ENCODE measurements at places on chromosomes 6 and 20.

- no peak for DNase-seq
Observed at GRCh38 chr6:124947971-124948451, 14.2 kb upstream of the RNF217 start.

DNA sequence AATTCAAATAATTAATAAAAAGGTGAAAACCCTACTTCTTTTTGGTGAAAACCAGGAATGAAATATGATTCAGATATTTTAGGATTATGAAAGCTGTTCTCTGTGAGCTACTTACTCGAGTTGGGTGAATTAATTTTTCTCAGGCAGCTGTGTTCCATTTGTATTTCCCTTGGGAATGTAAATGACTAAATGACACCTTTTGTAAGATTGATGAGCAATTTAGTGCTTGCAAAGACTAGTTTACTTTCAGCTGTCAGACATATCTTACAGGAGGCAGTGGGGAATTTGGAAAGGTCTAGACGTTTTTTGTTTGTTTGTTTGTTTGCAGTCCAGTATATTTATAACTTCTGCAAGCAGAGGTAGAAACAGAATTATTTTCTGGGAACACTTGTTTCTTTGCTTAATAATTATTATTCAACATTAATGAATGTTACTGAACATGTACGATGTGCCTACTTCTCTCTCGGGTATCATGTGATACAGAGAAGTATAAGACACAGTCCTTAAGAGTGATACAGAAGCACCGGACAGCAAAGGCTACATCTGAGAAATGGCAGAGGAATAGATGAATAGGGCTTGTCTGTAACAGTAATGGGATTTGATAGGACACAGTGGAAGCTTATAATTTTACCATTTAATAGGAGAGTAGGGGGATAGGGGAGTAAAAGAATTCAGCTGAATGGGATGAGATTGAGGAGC is 91.3 kb downstream of the AKAP7 start:
- DNase-seq = no peak

- peak; percentile 59 for DNase-seq
Observed at GRCh38 chr20:57659517-57660180, 39.4 kb upstream of the ZBP1 start.

DNA sequence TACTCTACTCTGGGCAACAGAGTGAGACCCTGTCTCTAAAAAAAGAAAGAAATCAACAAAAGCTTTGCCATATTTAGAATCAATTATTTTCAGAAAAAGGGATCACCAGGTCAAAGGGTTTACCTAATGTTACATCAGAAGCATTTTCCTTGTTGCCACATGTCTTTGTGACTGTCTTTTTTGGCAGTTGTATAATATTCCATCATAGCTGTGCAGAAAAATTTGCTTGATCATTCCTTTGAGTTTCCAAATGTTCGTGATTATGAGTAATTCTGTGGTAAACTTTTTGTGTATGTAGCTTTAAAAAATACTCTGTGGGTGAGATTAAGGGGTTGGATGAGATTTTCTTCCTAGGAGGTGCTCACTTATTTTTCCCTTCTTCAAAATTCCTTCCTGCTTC is 26.4 kb downstream of the PNPLA1 start:
- no peak for DNase-seq

- no peak for DNase-seq
Observed at GRCh38 chr6:23927935-23928334, 198.1 kb upstream of the NRSN1 start.

DNA sequence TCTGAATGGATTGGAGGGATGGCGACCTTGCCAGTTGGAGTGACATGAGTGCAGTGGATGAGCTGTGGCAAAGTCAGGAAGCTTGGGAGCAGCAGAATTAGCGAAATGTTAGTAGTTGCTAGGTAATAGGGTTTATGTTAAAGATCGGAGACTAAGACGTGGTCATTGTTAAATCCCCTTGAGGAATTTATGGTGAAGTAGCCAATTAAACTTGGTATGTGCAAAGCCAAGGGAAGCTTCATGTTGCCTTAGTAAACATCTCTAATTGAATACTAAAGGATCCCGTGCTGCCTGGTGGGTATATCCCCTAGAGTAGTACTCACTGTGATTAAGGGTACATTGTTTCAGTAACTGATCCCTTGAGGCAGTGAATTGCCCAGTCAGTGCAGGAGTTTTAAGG is 106.0 kb downstream of the PRIM2 start:
- DNase-seq = no peak

GRCh38 chr6:94026575-94026974 is 607.2 kb upstream of the EPHA7 start:
- DNase-seq = no peak

DNA sequence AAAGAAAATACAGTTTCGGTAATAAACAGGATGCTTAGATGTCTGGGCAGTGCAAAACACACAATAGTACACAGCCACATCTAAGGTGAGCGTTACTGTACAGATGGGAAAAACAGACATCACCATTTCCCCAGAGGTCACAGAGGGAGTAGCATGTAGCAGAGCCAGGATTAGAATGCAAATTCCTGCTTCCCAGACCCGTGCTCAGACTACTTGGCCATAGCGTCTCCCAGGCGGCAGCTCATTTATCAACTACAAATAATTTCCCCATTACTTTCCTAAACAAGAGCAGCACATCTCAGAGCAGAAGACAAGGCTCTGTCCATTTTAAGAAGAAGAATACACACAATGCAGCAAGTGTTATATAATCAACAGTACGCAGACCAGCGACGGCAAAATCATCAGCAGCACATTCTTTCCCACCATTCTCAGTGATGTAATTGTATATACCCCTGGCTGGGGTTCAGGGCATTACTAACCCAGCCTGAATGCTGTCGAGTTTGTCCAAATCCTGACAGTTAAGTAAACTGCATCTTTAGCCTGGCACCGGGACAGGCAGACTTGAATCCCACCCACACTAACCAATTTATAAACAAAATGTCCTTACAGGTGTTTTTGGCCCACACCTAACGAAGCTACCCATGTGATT is 61.9 kb downstream of the CNKSR3 start:
- DNase-seq = no peak

GRCh38 chr6:21478883-21479539 is 114.5 kb upstream of the SOX4 start:
- no peak for DNase-seq

GRCh38 chr6:112235956-112236355 is 18.4 kb downstream of the LAMA4 start:
- DNase-seq = no peak

DNA sequence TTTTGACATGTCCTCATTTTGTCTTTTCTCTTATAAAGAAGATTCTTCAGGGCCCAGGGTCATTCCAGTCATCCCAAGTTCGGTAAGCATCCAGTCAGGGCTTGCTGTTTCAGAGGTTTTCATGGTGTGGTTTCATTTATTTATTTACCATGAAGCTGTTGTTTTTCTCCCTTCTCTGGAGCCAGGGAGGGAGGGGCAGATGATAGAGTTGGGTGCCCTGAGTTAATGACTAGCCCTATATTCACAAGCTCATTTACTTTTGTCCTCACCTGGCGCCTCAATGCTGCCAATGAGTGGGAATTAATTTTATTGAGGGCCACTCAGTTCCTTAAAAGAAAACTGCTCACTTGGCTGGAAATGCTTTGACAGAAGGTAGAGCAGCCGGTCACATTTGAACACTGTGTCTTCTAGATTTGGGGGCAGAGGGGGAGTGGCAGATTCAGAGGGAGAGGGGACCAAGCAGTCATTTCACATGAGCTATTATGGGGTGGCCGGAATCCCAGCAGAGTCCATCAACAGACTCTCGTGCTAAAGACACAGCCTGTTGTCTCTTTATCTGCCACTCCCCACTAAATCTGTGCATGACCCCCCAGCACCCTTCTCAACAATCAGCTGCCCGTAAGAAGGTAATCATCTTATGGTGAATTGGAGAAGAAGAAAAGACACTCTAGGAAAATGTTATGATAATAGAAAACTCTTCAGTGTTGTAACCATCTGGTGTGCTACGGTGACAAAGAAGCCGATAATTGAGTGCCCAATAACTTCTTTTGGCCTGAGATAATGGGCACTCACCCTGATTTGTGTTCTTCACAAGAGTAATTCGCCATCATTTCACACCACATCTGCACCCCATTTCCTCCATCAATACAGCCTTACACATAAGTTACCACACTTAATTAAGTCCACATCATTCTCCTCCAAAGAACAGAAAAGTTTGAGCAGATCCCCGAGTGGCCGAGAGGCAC is 573.5 kb upstream of the JAG1 start:
- DNase-seq = no peak

DNA sequence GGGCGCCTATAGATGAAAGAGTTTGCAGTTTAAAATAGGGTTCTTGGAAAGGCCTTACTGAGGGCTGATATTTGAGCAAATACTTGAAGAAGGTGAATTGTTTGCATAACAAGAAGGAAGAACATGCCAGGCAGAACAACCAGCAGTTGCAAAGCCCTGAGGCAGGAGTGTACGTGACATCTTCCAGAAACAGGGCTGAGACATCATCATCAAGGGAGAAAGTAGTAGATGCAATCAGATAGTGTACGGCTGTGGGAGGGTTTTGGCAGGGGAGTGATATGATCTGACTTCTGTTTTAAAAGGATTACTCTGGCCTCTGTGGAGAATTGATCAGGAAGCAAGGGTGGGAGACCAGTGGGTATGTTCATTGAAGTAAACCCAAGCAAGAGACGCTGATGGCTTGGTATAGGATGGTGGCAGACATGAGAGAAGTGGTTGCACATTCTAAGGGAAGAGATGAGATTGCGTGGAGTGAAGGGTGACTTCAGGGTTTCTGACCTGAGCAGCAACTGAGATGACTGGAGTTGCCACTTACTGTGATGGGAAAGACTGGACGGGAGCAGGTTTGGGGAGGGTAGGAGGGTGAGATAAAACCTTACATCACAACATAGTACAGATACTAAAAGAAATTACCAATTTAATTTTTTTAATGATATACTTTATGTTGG is 28.8 kb downstream of the RIOK1 start:
- DNase-seq = no peak

GRCh38 chr6:94751641-94752329 is 825.5 kb upstream of the MANEA start:
- DNase-seq = no peak

DNA sequence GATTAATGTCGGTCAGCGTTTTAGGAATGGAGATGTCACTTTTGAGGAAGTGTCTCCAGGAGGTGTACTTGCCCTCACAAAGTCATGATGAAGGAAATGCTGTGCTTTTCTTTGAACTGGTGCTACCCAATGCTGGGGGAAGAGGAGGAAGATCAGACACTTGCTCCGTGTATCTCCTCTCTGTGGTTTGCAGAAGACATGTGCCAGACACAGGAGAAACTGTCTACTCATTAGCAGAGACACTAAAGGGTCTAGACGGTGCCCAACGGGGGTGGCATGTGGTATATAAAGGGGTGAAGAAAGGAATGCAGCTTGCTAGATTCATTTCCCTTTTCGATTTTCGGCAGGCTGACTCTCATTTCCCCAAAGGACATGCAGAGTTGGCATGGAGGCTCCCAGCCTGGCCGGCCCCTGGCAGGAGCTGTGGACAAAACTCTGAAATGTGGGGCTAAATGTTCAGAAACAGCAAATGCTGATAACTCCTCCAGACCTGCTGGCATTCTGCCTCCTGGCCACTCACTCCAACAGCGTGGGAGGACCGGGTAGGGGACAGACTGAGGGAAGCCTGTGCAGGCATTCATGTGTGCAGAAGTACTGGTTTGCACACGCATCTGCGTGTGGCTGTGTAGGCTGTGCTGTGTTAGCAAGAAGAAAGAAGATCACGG is 59.6 kb upstream of the QKI start:
- peak; percentile 71 for DNase-seq

- DNase-seq = no peak
Observed at GRCh38 chr6:74166849-74167248, 470.8 kb downstream of the CD109 start.

- DNase-seq = no peak
Observed at GRCh38 chr20:50260479-50261221, 70.0 kb downstream of the CEBPB start.

DNA sequence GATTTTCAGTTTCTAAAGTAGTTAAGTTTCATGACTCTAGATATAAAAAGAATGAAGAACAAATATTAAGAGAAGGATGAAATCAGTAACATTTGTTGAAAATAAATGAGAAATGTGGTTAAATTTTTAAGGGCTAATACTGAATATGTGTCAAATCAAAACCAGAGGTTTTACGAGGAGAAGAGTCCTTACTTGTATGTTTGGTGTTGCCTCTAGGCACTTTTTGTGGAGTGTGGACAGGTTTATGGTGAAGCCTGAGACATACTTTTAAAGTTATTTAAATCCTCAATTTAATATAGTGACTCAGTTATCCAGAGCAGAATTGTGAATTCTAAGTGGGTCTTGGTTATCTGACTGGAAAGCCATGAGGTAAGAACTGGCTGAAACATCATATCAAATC is 68.7 kb downstream of the COL19A1 start:
- no peak for DNase-seq

- DNase-seq = no peak
Observed at GRCh38 chr6:51365566-51365965, 546.9 kb downstream of the TFAP2B start.

DNA sequence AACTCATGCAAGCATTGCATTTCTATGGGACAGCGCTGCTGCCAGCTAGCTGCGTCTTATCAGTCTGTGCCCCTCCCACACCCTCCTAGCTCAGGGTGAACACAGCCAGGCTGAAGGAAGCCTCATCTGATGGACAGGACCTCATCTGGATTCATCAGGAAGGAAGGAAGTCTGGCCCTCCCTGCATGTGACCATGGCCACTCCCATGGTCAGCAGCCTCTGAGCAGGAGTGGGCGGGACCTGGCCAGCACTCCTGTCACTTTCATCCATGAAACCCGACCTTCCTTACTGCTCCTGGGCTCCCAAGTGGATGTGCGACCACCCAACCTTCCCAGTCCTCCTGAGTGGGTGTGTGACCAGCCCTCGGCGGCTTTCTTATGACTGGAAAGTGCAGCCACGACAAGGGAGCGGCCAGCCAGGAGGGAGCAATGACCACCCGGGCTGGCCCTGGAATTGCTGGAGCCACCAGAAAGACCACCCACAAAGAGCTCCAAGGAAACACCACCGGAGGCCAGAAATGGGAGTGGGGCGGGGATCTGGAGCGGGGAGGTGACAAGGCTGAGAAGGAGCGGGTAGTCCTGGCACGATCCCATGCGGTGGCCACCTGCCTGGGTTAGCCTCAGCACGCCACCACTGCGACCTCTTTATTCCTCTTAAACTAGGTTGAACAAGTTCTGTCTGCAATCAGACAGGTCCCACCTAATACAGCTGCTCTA is 241.2 kb downstream of the TTLL2 start:
- DNase-seq = no peak

GRCh38 chr6:143536461-143536865 is 24.9 kb upstream of the FUCA2 start:
- peak; percentile 83 for DNase-seq

- no peak for DNase-seq
Observed at GRCh38 chr6:35064757-35065440, 76.2 kb downstream of the TCP11 start.

Data from upper lobe of right lung (tissue), 1 donor.